ENCODE measurements at places on chromosomes 6 and 20.

DNA sequence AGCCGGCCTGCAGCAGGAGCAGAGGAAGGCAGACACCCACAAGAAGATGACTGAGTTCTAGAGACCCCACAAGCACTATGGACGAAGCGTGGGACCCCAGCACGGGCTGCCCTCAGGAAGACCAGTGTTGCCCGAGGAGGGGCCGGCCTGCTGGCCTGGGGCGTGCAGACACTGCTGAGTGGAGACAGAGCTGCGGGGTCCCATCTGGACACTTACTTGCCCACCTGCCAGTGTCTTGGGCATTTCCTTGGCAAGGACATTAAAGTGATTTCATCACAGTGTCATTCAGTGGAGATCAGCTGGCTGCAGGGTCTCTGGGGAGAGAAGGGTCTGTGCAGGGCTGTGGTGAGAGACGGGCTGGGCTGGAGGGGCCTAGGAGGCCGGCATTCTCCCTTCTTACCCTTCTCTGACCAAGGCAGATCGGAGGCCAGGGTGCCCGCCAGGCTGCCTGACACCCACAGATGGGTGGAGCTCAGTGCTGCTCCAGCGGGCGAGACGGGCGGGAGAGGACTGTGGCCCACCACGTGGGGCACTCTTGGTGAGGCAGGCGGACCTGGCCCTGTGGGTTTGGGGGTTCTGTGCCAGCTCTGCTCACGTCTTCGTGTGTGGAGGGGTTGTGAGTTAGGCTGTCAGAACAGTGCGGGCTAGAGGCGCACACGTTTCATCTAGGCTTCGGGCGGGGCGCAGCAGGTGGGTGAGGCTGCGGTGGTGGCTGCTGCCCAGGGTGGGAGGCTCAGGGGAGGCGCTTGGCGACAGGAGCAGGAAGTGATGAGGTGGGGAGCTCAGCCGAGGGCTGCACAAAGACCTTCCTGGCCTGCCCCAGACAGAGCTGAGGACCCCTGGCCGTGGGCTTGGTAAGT, at the start of gene LIME1:
LIME1 (plus strand) TSS at position 806 of the 860 bp plus-strand sequence. CDS start 886 bp downstream, outside the sequence.
- peak; percentile 59 for DNase-seq

DNA sequence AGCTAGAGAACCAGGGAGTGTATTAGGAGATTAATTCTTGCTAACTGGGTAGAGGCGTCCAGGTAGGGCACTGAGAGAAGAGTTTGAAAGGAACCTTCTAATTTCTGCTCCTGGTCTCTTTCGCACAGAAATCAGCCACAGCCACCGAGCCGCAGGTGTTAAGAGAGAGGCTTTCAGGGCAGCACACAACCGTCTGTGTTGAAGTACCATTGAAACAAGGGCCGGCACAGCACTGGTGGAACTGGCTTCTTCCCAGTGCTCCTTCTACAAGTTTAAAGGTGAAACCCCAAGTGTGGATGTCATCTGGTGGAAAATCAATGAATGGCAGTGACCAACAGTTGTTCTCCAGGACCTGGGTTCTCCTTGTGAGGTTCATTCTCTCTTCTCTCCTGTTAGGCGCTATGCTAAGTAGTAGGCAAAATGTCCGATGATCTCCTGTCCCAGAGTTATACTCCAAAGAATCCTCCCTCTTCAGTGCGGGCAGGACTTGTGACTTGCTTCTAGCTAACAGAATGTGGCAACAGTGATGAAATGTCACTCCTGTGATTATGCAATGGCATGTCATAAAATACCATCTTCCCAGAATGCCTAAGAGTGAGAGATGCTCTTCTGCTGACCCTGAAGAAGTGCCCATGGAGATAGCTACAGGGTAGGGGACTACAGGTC, 15.0 kb upstream of the RIN2 start:
- DNase-seq = no peak

DNA sequence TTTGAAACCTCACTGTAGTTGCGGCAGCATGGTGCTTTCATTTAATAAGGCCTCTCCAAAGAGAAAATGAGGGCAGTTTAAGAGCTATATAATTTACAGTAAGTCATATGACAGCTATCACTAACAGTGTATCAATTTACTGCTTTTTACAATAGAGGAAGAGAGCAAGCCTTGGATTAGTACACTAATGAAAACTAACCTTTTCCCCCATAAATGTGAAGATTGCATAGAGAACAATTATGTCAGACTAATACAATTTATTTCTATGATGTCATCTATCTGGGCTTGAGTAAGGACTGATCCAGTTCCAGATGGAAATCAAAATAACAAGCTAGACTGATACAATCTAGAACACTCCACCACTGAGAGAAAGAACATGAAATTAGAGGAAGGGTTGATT, 78.1 kb upstream of the FAM83B start:
- DNase-seq = no peak

DNA sequence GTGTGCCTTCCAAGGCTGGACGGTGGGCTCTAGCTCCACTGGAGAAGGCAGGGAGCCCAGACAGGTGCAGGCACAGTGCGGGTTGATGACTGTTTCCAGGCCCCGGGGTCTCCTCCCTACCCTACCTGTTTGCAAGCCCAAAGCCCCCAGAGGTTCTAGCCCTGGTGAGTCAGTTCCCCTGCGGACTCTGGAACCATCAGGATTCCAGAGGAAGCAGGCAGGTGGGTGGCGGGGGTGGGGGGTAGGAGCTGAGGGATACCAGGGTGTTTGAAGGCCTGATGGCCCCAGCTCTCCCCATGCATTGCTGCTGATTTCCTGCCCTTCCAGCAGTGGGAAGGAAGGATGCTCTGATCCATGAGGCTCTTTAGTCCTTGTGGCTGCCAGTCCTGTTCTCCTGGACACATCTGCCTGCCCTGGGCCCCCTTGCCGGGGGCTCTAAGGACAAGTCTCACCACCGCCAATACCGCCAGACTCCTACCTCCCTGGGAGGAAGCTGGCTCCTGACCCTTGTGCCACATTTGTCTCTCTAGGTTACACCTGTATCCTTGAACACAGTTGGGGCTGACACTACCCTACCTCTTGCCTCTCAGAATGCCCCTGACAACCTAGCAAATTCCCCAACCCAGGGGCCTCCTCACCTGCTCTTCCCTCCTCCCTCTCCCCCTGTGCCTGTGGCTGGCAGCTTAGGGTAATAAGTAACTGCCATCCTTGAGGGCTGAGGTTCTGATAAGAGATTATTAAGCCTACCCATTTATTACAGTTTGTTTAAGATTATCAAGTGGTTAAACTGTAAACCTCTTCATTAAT, 21.7 kb downstream of the KCNK5 start:
- no peak for DNase-seq

DNA sequence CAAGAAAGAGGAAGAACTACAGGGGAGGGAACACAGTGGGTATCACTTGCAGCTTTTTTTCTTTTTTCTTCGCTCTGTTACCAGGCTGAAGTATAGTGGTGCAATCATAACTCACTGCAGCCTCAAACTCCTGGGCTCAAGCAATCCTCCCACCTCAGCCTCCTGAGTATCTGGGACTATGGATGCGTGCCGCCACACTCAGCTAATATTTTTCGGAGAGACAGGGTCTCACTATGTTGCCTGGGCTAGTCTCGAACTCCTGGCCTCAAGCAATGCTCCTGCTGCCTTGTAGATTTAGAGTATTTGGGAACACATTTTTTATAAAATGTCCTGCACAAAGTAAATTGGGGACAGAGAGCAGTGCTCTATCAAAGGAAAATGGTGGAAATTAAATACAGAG, 28.3 kb downstream of the PARD6B start:
- DNase-seq = no peak

- no peak for DNase-seq
Measured at GRCh38 chr20:63795178-63795830, 35.8 kb downstream of the ZBTB46 start.

- DNase-seq = no peak
Measured at GRCh38 chr20:38272961-38273360, 12.4 kb upstream of the KIAA1755 start.

Data from A172 (cell line).